ENCODE measurements at places on chromosomes 5 and 9. TPM values are rescaled to one million over a fixed set of nuclear protein-coding genes. Genes with fewer than 3 reads are reported as not detected.

Gene ARAP3
- total RNA-seq, result 2.6 TPM

Gene NAIP
- total RNA-seq, result 0.99 TPM

Gene PCDHA9
- not detected for total RNA-seq

Gene CARTPT
- total RNA-seq, result not detected

Gene ZNF483
- 2.2 TPM for total RNA-seq

Gene OR1Q1
- not detected for total RNA-seq

Gene IL9
- total RNA-seq, result not detected

Gene GPR21
- 0.47 TPM for total RNA-seq

Gene SLC46A2
- not detected for total RNA-seq

Gene AGXT2
- total RNA-seq, result not detected

Gene PCDHA12
- not detected for total RNA-seq

Gene SLC36A2
- not detected for total RNA-seq

Gene PDE6A
- under 0.01 TPM for total RNA-seq

Gene AHRR
- 0.94 TPM for total RNA-seq

Gene DEPDC1B
- total RNA-seq, result 31.8 TPM

Gene RNF208
- not detected for total RNA-seq

Gene UBE2QL1
- not detected for total RNA-seq

Gene CEP120
- total RNA-seq, result 12.3 TPM

Gene FABP6
- 0.31 TPM for total RNA-seq

Gene GHR
- 2.0 TPM for total RNA-seq

Gene PCDHGB1
- total RNA-seq, result 0.23 TPM

Gene PCDHA5
- not detected for total RNA-seq

Gene FRRS1L
- not detected for total RNA-seq

Gene GPR151
- not detected for total RNA-seq

Gene TRIM7
- total RNA-seq, result 56.8 TPM

Gene RPS14
- 3,840 TPM for total RNA-seq

Gene FGF18
- total RNA-seq, result not detected

Gene DRD1
- total RNA-seq, result not detected

Gene CSF1R
- total RNA-seq, result under 0.01 TPM

Gene ACOT12
- not detected for total RNA-seq

Gene ABLIM3
- 5.5 TPM for total RNA-seq

Gene DNM1
- 0.27 TPM for total RNA-seq

Gene ACER2
- total RNA-seq, result 4.7 TPM

Gene SH3GL2
- not detected for total RNA-seq

Gene NRARP
- total RNA-seq, result 1.1 TPM

Gene PNPLA7
- total RNA-seq, result 0.11 TPM

Gene FOXD4L6
- not detected for total RNA-seq

Gene MCTP1
- 6.8 TPM for total RNA-seq

Gene CDH10
- total RNA-seq, result 0.15 TPM

Gene IFNK
- 4.3 TPM for total RNA-seq

Gene KIF27
- total RNA-seq, result 1.4 TPM

Gene SPOCK1
- total RNA-seq, result 30.3 TPM

Gene PDGFRB
- 3.3 TPM for total RNA-seq

Gene DDX4
- total RNA-seq, result not detected

Gene TLN1
- 149 TPM for total RNA-seq
